COR-L47 (cell line): ENCODE measurements at places on chromosomes 5 and 9.

- DNase-seq = no peak
These were observed 37.9 kb downstream of the MED27 start for GRCh38 chr9:132041798-132042197.

DNA sequence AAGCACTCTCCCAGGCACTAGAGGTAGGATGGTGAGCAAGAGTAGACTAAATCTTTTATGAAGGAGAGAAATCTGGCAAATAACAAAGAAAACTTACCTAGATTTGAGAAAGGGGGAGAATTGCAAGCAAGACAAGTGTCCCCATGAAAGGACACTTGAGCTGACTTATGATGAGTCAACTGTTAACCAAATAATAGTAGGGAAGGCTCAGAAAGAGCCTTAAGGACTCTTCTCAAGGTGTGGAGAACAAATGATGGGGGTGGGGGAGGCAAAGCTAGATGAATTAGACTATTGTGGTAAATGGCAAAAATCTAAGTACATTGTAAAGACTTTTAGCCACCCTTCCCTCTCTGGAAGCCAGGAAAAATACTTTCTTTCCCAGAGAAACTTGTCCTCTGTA, 77.6 kb upstream of the RASA1 start:
- no peak for DNase-seq

- peak; percentile 30 for DNase-seq
These were observed 27.0 kb downstream of the SUB1 start for GRCh38 chr5:32612134-32612888.

DNA sequence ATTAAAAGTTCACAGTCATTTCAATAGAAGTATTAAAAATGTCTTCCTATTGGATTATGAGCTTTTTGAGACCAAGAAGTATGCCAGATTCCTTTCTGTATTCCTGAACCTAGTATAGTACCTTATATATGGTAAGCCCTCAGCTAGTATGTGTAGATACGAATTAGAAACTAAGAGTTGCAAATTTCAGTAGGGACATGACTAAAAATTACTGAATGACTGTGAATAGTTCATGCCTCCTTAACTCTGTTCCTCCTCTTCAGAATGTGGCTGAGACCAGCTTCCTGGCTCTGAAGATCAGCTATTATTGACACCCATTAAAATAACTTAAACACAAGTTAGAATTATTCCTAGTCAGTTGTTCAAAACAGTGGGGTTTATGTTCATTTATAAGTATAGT, 19.7 kb downstream of the KDM3B start:
- DNase-seq = no peak

DNA sequence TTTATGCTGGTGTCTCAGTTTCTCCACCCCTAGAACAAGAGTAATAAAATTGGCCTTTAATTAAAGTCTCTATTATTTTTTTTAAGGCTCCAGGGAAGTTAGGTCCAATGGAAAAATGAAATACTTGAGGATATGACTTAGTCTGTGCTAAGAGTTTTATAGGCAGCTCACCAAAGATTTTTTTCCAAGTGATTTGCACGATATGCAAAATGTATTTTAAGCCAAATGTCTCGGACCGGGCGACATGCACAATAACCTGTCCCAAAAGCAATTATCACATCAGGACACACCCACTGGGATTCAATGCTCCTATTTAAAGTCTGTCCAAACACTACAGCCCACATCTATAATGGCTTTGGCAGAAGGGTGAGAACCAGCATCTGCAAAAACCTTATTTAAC, 136.1 kb upstream of the ANKH start:
- DNase-seq = no peak
